Glomerular endothelial cell (primary cell): ENCODE measurements at places on chromosomes 12 and 14. TPM values are rescaled to one million over a fixed set of nuclear protein-coding genes. Genes with fewer than 3 reads are reported as not detected.

TAPBPL gene
- total RNA-seq = 32.8 and 38.7 TPM in 2 replicates

POTEM gene
- total RNA-seq = not detected in 2 replicates

MANSC1 gene
- total RNA-seq = 39.4 and 56.6 TPM in 2 replicates

CIROP gene
- total RNA-seq = not detected in 2 replicates

NYNRIN gene
- 8.5 and 19.8 TPM in 2 replicates for total RNA-seq

ZFC3H1 gene
- 23.4 and 56.5 TPM in 2 replicates for total RNA-seq

TAS2R30 gene
- 0.73 and 3.5 TPM in 2 replicates for total RNA-seq

LRIG3 gene
- 19.9 and 34.7 TPM in 2 replicates for total RNA-seq

HOXC12 gene
- total RNA-seq = not detected in 2 replicates

CCDC91 gene
- total RNA-seq = 9.9 and 10.1 TPM in 2 replicates

TMED8 gene
- 8.9 and 10.7 TPM in 2 replicates for total RNA-seq

SLC38A6 gene
- 40.9 and 43.0 TPM in 2 replicates for total RNA-seq

- no peak for DNase-seq
These were observed 16.0 kb upstream of the RACGAP1 start for GRCh38 chr12:50041062-50041860.

- no peak for DNase-seq
These were observed 93.6 kb downstream of the TXNDC16 start for GRCh38 chr14:52458721-52459085.

- DNase-seq = no peak
These were observed 12.6 kb upstream of the TTC7B start for GRCh38 chr14:90828642-90829487.

GRCh38 chr12:129423041-129423580 is 480.7 kb downstream of the TMEM132D start:
- no peak for DNase-seq

GRCh38 chr14:51023964-51024363 is 70.9 kb downstream of the TRIM9 start:
- DNase-seq = no peak

GRCh38 chr12:25829192-25829591 is 129.3 kb upstream of the RASSF8 start:
- DNase-seq = peak; percentile 83

- DNase-seq = no peak
These were observed 111.3 kb upstream of the SLC16A7 start for GRCh38 chr12:59484575-59484974.

GRCh38 chr12:48422060-48422459 is 50.3 kb upstream of the ANP32D start:
- no peak for DNase-seq

DNA sequence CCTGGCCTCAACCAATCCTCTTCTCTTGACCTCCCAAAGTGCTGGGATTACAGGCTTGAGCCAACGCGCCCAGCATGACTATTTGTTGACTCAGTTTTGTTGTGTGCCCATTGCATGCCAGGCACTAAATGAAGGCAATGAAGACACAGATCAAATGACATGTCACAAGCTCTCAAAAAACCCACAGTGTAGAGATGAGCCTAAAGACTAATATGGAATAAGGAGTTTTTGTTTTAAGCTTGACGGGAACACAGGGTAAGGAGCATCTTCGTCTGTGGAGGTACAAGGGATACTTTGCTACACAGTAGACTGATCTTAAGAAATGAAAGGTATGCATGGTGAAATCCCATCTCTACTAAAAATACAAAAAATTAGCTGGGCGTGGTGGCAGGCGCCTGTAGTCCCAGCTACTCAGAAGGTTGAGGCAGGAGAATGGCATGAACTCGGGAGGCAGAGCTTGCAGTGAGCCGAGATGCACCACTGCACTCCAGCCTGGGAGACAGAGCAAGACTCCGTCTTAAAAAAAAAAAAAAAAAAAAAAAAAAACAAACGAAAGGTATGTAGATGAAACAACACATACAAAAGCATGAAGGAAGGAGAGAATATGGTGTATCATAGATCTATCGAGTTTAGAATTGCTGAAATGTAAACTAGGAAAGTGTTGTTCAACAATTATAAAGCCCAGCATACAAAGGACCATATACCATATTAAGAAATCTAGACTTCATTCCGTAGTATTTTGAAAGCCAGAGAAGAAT is 122.1 kb upstream of the PTPRB start:
- no peak for DNase-seq

DNA sequence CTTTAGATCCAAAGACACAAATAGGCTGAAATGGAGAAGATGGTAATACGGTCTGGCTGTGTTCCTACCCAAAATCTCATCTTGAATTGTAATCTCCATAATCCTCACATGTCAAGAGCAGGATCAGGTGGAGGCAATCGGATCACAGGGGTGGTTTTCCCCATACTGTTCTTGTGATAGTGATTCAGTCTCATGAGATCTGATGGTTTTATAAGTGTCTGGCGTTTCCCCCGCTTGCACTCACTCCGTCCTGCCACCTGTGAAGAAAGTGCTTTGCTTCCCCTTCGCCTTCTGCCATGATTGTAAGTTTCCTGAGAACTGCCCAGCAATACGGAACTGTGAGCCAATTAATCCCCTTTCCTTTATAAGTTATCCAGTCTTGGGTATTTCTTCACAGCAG is 1795.5 kb upstream of the FLRT2 start:
- no peak for DNase-seq

- DNase-seq = no peak
These were observed 291.5 kb upstream of the SRRM4 start for GRCh38 chr12:118689793-118690192.

- DNase-seq = no peak
These were observed 114.6 kb downstream of the TMEM132C start for GRCh38 chr12:128381541-128381940.

- DNase-seq = no peak
These were observed 6.8 kb downstream of the RAB35 start for GRCh38 chr12:120109570-120110267.

GRCh38 chr14:94598506-94598815 is 13.7 kb upstream of the SERPINA3 start:
- DNase-seq = no peak

DNA sequence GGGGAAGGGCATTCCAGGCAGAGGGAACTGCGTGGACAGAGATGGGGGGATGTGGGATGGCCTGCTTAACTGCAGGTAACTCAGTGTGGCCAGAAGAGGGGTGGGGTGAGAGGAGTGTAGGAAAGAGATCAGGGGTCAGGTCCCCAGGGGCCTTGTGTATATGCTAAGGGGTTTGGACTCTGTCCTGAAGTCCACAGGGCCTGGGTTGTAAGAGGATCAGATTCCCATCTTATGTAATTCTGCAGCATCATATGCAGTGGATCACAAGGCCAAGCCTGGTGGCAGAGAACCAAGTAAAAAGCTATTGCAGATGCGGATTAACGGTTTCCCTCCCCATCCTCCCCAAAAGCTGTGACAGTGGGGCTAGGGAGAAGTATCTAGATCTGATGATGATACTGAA is 8.7 kb downstream of the TCTN1 start:
- no peak for DNase-seq

GRCh38 chr14:42185718-42186117 is 579.0 kb downstream of the LRFN5 start:
- no peak for DNase-seq

GRCh38 chr14:92563359-92563758 is 49.8 kb downstream of the RIN3 start:
- no peak for DNase-seq
